ENCODE measurements at places on chromosomes 2 and 18.

GRCh38 chr2:199684832-199685231 lies 166.2 kb downstream of the FTCDNL1 start:
- no peak for DNase-seq

DNA sequence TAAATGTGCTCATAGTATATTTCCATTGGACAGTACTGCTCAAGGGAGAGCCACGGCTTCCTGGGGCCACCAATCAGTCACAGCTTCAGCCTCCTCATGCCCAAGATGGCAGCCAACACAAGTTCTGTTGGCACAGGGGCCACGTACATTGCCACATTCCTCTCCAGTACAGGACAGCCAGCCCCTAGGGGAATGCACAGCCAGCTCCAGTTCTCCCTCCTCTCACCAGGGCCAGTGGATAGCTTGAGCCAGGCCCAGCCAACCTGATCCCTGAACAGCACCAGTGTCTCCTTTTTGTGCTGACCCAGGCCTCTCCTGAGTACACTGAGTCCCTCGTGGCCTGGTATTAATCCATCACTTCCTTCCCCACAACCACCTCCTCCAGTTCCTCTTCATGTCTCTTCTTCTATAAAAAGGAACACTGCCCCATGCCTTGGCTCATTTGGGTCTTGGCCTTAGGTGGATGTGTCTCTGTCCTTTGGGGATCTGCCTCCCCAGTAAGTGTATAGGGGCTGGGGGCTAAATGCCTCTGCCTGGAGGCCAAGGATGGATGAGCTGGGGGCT lies 168.7 kb downstream of the TNS1 start:
- DNase-seq: no peak

GRCh38 chr18:48673853-48674721 lies 135.3 kb downstream of the CTIF start:
- no peak for DNase-seq

DNA sequence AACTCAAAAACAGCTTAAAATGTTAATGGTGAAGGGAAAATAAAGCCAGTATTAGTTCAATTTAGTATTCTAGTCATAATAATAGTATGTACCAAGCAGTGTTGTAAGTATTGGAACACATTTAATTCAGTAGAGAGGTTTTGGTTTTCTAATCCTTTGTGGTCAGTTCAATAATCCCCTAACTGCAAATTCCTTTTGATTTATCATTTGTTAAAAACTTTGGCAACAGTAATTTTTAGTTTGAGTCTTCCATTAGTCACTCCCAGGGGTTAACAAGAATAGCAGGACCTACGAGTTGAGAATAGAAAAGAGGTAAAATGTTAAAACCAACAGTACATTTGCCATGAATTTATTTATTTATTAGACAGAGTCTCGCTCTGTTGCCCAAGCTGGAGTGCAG lies 10.7 kb downstream of the MRPL44 start:
- DNase-seq: no peak

DNA sequence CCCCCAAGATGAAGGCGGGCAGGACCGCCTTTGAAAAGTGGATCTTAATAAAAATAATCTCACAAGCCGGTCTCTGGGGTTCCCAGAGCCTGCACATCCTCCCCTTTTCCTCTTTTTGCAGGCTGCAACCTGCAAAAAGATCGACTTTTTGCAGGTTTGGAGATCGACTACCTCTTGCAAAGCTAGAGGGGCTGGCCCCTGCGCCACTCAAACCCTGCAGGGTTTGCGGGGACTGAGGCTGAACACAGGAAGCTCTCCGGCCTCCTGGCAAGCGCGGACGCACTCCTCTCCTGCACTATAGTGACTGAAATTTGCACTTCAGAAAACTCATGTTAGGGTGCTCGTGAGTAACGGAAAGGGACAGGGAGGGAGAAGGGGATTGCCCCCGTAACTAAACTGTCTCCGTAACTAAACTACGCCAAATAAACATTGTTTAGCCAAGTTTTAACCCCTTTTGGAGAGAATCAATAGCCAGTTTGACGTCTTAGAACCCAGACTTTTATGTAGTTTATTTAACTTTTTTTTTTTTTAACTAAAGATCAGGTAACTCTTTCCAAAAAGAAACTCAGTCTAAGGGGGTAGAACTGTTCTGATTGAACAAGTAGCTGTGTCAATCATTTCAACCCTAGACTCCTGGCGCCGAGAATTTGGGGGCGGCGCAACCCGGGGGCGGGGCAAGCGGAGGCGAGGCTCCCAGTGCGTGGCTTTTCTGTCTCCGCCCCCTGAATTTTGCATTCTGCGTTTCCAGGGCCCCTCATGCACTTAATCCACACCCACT lies 2.5 kb downstream of the IGFBP5 start:
- peak; percentile 86 for DNase-seq

DNA sequence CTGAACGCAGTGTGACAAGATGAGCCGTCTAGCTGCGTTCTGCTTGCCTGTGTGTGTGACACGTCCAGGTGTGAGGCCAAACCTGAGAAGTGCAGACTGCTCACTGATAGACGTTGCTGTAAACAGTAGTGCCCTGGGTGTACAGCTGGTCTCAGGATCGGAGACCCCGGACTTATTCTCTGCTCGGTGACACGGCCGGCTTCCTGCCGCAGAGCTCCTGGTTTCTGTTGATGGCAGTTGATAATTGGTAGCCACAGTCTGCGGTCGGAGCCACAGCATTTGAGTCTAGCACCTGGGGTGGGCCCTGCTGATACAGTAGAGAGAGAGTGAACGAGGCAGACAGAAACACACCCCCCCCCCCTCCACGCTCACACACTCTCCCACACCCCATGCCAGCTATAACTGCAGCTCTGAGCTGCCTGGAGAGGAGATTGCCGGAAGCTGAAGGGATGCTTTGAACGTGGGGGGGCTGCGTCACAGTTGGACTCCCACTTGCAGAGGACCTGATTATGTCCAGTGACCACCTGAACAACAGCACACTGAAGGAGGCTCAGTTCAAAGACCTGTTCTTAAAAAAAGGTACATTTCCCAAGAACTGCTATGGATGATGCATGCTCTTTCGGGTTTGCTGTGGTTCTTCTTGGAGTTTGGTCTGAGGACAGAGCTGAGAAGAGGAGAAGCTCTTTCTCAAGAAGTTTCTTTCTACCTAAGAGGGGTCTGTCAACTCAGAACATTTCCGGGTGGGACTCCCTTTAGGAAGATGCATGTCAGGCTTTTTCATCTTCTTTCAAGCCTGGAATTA lies 114.0 kb downstream of the FAM210A start:
- peak; percentile 89 for DNase-seq

- no peak for DNase-seq
Measured at GRCh38 chr2:236627193-236627592, 57.6 kb downstream of the ACKR3 start.

- DNase-seq: peak; percentile 49
Measured at GRCh38 chr18:13538630-13539029, 187.7 kb downstream of the FAM210A start.

GRCh38 chr2:121949271-121949670 lies 193.8 kb downstream of the TSN start:
- DNase-seq: no peak

GRCh38 chr2:31812051-31812798 lies 198.6 kb downstream of the MEMO1 start:
- DNase-seq: no peak

- DNase-seq: no peak
Measured at GRCh38 chr2:12754643-12755042, 37.9 kb downstream of the TRIB2 start.

GRCh38 chr2:69298261-69298660 lies 88.8 kb downstream of the GFPT1 start:
- no peak for DNase-seq

DNA sequence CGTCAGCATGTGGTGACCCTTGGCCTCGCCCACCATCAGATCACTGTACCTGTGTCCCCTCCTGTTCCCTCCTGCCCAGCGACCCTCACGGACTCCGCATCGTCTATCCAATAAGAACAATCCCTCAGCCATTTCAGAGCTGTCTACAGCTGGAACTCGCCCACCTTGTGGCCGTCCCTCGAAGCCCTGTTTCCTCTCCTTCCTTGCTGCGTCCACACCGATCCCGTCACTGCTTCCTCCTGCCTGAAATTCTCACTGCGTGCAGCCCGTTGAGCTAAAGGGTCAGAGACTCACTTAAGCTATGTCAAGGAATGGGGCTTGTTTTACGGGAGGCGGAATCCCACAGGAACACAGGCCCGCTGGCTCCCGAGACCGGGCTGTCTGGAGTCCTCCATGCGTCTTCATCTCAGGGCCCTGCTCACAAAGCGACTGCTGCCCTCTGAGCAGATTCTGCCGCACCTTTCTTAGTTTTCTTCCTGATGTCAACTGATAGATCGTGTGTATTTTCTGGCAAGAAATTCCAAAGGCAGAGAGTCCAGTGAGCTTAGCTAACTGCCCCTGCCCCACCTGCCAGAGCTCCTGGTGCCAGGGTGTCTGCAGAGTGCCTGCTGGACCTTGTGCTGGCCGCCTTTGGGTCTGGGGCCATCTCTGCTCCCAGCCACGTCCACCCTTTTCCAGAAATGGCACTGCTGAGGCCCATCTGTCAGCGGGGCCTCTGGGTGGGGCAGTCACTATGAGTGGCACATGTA lies 35.3 kb downstream of the KLHL29 start:
- no peak for DNase-seq

DNA sequence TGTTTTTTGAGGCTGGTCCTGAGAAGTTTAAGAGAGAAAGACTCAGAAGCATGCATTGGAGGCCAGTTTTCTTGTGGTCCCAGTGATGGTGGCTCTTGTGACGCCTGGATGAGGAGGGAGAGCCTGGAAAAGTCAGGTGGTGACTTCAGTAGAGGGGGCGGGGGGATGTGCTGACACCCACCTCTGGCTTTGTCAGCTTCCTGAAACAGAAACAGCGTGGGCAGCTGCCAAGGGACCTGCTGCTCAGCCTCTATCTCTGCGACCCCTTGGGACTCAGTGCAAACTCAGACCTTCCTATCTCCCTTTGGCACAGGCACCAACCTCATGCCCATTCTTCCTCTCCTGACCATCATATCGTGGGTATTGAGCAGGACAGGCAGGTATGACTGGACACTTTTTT lies 6.4 kb downstream of the TGFBRAP1 start:
- no peak for DNase-seq
